Suppressor macrophage treated with lipopolysaccharide for 1 hour (primary cell): ENCODE measurements at places on chromosomes 6 and 20.
A peak's percentile ranks its signal among the peaks of the same experiment; 100 is the strongest.

- peak; percentile 21 for DNase-seq
Measured at GRCh38 chr6:52493669-52494068, 73.5 kb downstream of the EFHC1 start.

- DNase-seq = no peak
Measured at GRCh38 chr6:40244699-40245098, 310.4 kb upstream of the MOCS1 start.

DNA sequence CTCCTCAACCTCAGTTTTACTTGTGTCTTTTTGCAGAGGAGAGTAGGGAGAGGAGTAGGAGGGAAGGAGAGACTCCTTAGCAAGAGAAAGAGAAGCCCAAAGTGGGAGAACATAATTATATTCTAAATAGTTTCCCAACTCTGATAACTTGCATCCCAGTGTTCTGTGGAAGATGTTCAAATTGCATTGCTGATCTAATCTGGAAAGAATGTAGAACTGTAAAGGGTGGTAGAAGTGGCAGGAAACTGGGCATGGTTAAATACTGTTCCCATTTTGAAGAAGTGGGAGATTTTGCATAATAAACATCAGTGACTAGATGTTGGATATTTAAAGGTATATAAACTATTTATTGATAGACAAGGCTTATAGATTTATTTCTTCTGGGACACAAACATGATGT is 42.6 kb upstream of the HMGN3 start:
- no peak for DNase-seq

DNA sequence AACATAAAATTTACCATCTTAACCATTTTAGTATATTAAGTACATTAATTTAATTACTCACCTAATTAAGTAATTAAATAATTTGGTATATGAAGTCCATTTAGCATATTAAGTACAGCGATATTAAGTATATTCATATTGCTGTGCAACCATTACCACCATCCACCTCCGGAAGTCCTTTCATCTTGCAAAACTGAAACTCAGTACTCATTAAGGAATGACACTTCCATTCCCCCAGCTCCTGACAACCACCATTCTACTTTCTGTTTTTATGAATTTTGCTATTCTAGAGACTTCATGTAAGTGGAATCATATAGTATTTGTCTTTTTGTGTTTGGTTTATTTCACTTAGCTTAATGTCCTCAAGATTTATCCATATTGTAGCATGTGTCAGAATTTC is 61.1 kb upstream of the GTSF1L start:
- DNase-seq = no peak

DNA sequence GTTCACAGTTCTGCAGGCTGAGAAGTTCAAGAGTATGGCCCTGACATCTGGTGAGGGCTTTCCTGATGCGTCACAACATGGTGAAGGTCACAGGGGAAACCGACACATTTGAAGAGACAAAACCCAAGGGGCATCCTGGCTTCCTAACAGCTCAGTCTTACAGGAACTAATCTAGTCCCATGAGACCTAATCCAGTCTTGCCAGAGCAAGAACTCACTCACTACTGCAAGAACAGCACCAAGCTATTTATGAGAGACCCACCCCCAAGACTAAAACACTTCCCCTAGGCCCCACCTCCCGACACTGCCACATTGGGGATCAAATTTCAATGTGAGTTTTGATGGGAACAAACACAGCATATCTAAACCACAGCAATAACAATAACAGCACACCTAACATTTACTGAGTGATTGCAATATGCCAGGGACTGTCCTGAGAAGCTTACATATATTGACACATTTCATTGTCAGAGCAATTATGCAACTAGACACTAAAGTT is 46.6 kb downstream of the TPBG start:
- DNase-seq = no peak

- DNase-seq = no peak
Measured at GRCh38 chr20:9508240-9508661, 6.1 kb upstream of the LAMP5 start.

- no peak for DNase-seq
Measured at GRCh38 chr6:125356884-125357283, 55.1 kb upstream of the HDDC2 start.

- DNase-seq = no peak
Measured at GRCh38 chr6:149951096-149951495, 9.3 kb downstream of the ULBP2 start.

- no peak for DNase-seq
Measured at GRCh38 chr6:17666646-17667045, 40.1 kb downstream of the NUP153 start.

DNA sequence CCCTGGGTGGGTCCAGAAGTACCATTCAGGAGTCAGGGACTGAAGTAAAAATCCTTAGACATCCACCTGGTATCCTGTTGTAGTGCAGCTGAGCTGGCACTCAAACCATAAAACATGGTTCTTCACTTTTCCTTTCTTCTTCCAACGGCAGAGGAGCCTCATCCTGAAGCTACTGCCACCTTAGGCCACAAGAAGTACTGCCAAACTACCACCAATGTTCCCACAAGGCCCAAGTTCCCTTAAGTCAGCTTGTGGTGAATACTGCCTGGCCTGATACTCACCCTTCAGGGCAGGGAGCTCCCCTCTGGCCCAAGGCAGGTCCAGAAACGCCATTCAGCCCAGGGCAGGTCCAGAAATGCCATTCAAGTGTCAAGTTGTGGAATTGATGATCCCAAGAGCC is 1053.4 kb upstream of the CITED2 start:
- DNase-seq = no peak

DNA sequence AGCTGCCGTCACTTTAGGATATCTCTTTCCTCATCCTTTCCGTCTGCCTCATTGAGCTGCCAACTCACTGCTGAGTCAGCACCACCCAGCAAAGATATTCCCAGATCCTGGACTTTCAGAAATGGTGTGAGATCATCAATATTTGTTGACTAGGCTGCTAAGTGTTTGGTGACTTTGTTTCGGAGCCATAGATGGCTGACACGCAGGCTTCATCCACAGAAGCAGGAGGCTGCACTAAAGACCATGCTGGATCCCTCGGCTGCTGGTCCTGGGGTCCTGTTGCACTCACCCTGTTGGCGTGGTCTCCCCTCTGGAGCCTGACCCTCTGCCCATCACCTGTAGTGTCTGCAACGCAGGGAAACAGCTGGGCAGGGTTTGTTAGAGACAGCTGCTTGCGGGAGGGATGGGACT is 96.5 kb downstream of the ERMARD start:
- DNase-seq = no peak

DNA sequence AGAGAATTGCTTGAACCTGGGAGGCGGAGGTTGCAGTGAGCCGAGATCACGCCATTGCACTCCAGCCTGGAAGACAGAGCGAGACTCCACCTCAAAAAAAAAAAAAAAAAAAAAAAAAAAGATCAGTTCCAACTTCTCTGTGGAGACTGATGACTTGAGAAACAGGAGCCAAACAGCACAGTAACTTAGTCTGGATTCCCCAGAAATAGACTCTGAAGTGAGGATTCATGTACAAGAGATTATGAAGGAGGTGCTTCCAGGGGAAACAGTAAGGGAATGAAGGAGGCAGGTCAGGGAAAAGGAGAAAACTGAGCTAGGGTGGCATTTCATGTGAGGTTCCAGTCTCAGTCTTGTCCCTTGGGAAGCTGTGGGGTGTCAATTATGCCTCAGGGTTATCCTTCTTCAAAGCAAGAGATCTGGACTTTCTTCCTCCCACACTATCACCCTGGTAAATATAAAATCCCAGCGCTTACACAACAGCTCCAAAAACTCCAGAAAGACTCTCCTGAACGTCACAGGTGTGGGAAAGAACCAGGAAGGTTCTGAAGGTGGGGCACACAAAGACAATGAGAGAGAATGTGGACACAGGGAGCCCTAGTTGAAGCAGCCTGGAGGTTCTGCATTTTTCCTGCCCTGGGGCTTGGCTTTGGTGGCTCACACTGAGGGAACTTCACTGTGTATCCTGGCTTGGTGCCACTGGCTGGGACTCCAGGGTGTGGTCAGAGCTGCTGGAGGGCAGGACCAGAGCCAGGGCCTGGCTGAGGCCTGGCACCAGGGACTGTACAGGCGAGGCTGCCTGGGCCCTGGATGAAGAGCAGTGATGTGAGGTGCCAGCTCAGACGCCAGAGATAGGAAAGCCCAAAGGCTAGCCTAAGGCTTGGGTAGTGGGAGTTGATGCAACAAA is 46.8 kb downstream of the PCNA start:
- DNase-seq = peak; percentile 79

DNA sequence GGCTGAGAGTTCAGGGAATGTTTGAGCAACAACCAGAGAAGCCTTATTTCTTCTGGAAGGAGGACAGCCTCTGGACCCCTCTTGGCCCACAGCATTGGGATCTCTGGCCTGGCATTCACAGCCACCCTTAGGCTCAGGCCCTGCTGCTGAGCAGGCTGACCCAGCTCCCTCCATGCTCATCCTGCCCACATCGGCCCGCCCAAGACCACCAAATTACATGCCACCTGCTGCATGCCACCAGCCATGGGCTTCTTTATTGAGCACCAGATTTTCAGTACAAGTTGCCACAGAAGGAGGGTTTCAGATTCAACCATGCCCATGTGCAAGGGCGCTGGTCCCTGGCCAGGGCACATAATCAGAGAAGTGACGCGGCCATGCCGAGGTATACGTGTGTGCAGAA is 32.2 kb downstream of the ADA start:
- no peak for DNase-seq

- DNase-seq = no peak
Measured at GRCh38 chr6:63224179-63224578, 12.9 kb downstream of the FKBP1C start.

- no peak for DNase-seq
Measured at GRCh38 chr20:16606468-16607070, 33.3 kb upstream of the KIF16B start.

- DNase-seq = no peak
Measured at GRCh38 chr6:71396410-71396801, 107.8 kb downstream of the OGFRL1 start.

- DNase-seq = peak; percentile 87
Measured at GRCh38 chr6:156719720-156720563, 57.2 kb upstream of the ARID1B start.

- DNase-seq = no peak
Measured at GRCh38 chr6:151536188-151536479, 42.3 kb downstream of the CCDC170 start.

DNA sequence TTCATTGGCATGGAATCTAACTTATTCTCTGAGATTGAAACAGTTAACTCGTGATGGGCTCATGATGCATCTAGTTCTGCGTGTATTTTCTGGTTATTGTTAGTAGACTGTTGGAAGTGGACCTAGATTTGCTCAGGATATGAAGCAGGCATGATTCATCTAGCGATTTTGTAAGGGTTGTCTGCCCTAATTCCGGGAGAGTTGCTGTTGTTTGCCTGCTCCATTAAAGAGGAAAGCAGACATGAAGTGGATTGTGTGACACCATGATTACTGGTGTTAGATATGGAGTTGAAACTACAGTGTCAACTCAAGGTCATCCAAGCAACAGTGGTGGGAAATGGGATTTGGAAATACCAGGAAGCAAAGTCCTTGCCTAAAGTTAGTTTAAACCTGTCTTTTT is 41.0 kb downstream of the SOX4 start:
- DNase-seq = peak; percentile 35

GRCh38 chr20:11445891-11446290 is 471.8 kb upstream of the BTBD3 start:
- no peak for DNase-seq

GRCh38 chr20:37839432-37839827 is 63.5 kb upstream of the VSTM2L start:
- no peak for DNase-seq

- DNase-seq = no peak
Measured at GRCh38 chr6:11126876-11127275, 15.4 kb upstream of the ERVFRD-1 start.

DNA sequence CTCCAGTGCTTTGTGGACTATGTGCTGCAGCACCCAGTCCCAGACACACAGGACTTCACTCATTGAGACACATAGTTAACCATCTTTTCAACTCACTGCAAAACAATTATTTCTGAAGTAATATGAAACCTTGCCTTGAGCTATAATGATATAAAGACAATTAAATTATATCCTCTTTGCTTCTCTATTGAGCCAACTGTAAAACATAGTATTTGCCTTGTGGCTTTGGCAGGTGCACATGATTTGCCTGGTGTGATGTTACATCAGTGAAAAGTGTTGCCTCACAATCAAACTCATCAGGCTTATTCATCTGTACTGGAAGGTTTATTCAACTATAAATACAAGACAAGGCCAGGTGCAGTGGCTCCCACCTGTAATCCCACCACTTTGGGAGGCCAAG is 80.6 kb downstream of the NCOA7 start:
- no peak for DNase-seq

- no peak for DNase-seq
Measured at GRCh38 chr6:15781333-15781732, 118.5 kb upstream of the DTNBP1 start.

- no peak for DNase-seq
Measured at GRCh38 chr6:99183066-99183465, 166.4 kb downstream of the FAXC start.

DNA sequence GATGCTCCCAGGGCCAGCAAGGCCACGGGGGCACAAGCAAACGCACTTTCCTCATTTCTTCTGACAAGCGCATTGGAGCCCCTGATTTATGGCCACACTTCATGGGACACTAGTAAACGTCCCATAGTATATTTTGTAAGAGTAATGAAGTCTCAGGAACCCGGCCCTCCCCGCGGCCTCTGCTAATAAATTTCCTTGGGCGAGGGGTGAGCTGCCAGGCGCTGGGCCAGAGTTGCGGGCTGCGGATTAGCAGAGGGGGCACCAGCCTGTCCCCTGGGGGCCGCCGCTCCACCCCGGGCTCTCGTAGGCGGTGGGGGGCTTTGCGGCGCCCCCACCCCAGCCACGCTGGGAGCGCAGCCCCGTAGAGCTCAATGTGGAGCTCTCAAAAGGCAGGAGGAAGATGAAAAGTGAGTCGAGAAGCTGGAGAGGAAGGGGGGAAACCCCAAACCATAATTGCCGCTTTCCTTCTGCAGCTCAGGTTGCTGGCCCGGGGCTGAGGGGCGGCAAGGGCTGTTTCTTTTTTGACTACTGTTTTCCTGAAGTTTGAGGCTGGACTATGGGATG is 173.6 kb downstream of the CDC5L start:
- DNase-seq = peak; percentile 34

DNA sequence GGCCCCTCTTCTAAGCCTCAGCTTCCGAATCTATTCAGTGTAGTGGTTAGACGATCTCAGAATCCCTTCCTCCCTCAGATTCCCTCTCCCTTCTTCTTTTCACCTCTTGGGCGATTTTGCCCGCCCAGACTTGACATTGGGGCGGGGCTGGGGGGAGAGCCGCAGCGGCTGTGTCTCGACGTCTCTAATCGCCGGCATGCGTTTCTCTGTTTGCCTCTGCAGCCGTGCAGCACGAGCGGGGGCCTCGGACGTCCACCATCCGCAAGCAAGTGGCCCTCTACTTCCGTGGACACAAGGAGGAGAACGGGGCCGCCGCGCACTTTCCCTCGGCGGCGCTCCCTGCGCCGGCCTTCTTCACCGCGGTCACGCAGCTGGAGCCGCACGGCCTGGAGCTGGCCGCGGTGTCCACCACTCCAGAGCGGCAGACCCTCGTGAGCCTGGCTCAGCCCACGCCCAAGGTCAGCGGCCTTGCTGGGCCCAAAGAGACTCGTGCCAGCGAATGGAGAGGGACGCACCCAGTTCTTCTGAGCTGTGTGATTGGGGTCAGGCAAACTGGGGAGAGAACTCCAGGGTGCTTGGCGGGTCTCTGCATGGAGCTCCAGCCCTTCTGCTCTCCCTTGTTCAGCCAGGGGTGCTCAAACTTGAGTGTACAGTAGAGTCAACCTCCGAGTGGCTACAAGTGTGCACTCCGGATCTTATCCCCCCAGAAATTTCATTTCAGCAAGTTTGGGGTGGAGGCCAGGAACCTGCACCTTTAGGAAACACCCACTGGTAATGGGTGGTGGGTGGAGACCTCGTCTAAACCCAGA is 10.7 kb downstream of the NR2E1 start:
- DNase-seq = no peak
